ENCODE measurements at places on chromosomes 11 and 22.

DNA sequence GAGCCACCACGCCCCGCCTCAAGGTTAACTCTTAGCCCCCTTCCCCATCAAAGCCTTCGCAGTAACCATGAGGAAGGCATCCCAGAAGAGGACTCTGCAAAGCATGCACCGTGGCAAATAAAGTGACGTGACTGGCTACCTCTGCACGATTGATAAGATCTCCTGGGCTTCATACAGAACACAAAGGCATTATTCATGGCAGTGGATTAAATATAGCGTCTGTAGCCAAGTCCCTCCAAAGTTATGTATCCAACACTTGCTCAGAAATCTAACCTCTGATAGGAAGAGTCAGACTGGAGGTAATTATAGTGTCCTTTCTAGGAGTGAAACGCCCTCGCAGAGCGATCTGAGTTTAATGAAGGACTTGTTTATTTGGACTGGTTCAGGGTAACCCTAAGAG, 22.4 kb downstream of the CPT1A start:
- DNase-seq, result no peak

GRCh38 chr11:64722141-64723065, 594 bp downstream of the NRXN2 start:
- DNase-seq, result no peak

- no peak for DNase-seq
Observed at GRCh38 chr11:70503468-70504221, 105.3 kb downstream of the CTTN start.

DNA sequence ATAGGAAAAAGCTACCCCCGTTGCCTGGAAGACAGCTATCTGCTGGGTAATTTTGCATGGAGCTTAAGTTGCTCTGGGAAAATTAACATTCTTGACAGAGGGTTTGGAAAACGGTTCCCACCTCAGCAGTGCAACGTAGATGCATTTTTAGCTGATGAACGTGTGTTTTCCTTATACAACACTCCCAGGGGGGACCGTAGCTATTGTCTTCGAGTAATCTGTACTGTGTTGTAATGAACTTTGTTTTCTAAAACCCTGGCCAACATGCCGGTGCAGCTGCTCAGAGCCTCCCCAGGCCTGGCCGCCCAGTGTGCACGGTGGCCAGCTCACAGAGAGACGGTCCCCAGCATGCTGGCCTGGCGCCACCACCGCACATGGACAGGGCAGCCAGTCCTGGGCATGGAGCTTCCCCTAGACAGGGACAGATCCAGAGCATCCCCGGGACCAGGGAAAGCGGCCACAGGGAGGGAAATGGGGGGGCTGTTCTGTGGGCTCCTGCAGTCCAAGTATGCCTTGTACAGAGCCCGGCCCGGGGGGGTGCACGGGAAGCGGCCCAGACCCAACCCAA, 2.2 kb downstream of the TNNT3 start:
- peak; percentile 53 for DNase-seq

GRCh38 chr11:14232652-14233051, 126.3 kb downstream of the RRAS2 start:
- DNase-seq, result no peak

- DNase-seq, result no peak
Observed at GRCh38 chr22:22023581-22024137, 41.1 kb upstream of the TOP3B start.

DNA sequence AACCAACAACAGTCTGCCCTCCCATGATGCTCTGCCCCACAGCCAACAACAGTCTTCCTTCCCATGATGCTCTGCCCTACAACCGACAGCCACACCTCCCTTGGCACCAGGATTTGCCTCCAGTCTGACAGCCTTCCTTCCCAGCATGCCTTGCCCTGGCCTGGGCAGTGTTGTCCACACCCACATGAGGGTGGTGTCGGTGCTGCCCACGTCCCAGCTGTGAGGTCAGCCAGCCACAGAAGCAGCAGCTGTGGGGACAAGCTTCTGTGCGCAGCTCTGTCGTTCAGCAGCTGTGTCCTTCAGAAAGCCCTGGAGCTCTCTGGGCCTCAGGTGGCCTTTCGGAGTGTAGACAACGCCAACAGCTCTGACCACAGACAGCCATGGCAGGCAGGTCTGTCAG, 1378.9 kb downstream of the BRD1 start:
- no peak for DNase-seq

DNA sequence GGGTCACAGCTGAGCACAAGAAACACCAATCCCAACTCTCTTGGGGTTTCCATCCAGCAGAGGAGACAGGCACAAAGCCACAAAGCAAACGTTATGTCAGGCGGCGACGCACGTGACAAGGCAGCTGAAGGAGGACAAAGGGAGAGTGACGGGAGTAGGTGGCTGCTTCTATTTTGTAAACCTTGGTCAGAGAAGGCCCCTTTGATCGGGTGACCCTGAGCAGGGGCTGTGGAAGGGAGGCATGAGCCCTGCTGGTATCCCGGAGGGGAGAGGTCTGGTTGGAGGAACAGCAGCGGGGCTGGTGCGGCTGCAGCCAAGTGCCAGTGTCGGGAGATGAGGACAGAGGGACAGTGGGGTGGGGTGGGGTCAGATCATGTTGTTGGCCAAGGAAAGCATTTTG, 17.3 kb upstream of the RFPL3 start:
- no peak for DNase-seq

- DNase-seq, result no peak
Observed at GRCh38 chr22:25111579-25112517, 87.8 kb upstream of the CRYBB3 start.

GRCh38 chr11:123601136-123601535, 53.3 kb downstream of the SCN3B start:
- DNase-seq, result peak; percentile 90

DNA sequence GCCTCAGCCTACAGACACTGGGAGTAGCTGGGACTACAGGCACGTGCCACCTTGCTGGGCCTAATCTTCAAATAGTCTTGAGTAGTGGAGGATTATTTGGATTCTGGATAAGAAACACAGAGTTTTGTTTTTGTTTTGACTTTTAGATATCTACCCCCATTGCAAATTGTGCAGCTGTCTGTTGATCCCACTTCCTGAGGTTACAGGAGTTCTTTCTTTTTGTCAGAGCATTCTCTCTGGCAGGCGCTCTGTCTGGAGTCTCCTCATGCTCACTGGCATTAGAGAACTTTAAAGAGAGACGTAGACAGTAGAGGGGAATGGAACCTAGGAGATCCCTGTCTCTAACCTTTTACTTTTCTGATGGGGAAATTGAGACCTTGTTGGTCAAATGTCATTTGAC, 7.8 kb upstream of the ADAMTS8 start:
- DNase-seq, result no peak

GRCh38 chr11:88119561-88119960, 55.7 kb downstream of the RAB38 start:
- no peak for DNase-seq

GRCh38 chr11:44139565-44140330, 44.3 kb downstream of the EXT2 start:
- DNase-seq, result no peak

DNA sequence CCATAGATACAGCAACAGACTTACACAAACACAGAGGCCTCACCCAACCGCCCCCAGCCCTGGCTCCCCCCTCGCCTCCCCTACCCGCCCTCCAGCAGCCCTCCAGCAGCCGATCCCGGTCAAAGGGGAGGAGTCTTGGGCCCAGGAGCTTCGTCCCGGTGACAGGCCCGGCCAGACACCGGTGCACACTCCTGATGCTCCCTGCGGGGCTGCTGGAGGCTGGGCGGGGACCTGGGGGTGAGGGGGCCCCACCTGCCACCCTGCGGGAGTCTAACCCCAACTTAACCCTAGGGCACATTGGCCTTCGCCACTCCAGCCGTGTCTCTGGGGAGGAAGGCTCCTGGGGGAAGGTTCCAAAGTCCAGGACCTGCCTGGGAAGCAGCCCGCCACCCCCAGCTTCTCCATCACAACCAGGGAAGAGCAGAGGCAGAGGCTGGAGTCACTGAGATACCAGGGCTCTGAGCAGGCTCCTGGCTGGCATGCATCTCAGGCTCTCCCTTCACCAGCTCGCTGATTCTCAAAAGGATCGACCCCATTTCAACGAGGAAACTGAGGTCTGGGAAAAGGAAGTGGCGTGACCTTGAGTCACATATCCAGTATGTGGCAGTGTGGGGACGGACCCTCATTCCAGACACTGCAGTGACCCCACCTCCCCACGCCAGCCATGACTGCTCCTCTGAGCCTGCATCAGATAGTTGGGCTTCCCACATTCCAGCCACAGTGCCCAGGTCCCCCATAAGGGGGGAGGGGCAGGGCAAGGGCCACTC, 14.4 kb downstream of the BCL9L start:
- DNase-seq, result peak; percentile 50

- DNase-seq, result peak; percentile 38
Observed at GRCh38 chr11:16945671-16946469, 68.3 kb downstream of the PLEKHA7 start.

DNA sequence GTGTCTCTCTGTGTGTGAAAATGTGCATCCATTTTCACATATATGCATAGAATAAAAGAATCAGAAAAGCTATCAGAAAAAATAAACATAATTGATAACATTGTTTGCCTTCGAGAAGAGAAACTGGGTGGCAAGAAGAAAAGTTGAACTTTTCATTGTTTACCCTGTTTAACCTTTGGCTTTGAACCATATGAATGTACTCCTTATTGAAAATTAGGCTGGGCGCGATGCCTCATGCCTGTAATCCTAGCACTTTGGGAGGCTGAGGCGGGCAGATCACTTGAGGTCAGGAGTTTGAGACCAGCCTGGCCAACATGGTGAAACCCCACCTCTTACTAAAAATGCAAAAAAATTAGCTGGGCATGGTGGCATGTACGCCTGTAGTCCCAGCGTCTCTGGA, 11.9 kb upstream of the OR9Q1 start:
- DNase-seq, result no peak

DNA sequence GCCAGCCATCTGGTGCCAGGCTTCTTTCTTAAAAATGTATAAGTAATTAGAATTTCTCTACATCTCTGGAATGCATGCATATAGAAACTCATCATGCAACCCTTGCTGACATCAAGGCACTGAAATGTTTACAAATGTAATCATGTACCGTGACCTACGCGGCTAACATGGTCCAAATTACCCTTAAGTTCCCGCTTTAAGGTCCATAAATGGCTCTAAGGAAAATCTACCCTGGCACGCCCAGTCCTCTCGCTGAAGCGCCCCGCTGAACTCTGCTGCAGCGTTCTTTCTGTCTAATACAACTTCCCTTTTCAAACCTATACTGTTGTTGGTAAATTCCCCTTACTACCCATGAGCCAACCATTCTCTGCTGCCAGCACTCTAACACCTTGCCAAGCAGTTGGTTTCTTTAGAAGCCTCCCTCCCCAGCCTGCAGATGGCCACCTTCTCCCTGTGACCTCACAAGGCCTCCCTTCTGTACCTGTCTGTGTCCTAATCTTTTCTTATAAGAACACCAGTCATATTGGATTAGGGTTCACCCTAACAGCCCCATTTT, 13.5 kb upstream of the HMOX1 start:
- no peak for DNase-seq

DNA sequence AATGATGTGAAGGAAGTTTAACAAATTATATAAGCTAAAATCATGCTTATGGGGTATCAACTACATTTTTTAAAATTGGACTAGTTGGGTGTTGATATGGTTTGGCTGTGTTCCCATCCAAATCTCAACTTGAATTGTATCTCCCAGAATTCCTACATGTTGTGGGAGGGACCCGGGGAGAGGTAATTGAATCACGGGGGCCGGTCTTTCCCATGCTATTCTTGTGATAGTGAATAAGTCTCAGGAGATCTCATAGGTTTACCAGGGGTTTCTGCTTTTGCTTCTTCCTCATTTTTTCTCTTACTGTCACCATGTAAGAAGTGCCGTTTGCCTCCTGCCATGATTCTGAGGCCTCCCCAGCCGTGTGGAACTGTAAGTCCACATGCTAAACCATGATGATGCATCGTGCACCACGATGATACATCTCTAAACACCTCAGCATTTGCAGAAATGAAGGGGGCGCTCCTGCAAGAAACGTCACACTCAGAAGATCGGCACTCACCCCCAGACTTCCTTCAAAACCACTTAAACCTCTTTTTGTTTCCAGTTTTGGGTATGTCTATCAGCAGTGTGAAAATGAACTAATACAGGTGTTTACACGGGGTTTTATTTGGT, 340.0 kb downstream of the SHANK2 start:
- no peak for DNase-seq

GRCh38 chr11:65575568-65576231, at the start of gene EHBP1L1:
TSS of gene EHBP1L1 (plus strand) at chr11:65576053. CDS start at chr11:65576303, 250 bp downstream.
- DNase-seq, result no peak

DNA sequence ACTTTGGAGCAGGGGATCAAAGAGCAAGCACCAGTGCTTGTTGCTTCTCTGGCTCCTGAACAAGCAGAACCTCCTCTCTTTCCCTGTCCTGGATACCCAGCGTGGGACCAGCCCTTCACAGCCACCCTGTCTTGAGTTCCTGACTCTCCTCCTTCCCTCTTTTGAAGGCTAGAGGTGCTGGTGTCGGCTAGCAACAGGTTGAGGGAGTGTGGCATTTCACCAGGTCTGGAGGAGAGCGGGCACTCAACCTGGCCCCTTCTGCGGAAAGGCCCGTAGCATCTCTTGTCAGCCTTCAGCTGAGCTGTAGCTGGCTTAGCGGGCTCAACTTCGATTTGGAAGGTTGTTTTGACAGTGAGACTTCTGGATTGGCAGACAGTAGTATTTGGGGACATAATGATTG, 26.6 kb downstream of the RCOR2 start:
- DNase-seq, result no peak

- DNase-seq, result no peak
Observed at GRCh38 chr11:69155302-69156234, at the start of gene SMIM38. TSS of gene SMIM38 (plus strand) at chr11:69155935. CDS start at chr11:69157847, 1,912 bp downstream.

GRCh38 chr11:117214404-117215110, 15.4 kb downstream of the TAGLN start:
- DNase-seq, result no peak

DNA sequence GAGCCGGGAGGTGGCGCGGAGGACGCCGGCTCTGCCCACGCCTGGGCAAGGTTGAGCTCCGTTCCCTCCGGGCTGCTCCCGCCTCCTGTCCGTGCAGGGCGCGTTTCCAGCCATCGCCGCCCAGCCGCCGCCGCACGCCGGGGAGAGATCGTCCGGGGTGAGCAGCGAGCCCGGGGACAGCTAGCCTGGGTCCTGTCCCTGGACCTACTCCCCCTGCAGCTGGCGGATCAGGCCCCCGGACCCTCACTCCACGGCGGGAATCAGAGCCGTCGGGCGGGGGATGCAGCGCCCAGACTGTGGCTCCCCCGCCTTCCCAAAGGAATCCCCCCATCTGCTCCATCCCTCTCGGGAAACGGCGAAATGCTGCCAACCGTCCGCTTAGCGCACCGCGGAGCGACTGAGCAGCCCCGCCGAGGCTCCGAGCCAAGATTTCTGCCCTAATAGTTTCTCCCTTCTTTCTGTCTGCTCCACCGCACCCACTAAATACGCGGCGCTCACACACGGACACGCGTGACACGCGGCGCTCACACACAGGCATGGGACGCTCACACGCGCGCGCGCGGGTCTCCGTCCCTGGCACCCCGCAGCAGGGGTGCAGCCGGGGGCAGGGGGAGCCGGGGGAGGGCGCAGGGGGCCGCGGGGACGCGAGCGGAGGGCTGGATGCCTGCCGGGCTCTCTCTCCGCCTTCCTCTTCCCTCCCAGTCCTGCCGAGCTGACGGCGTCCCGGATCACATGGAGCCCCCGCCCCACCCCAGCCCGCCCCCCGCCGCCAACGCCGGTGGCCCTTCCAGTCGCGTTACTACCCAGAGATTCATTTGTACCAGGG, at the start of gene KCNJ5:
KCNJ5 (plus strand) TSS at position 814 of the 826 bp plus-strand sequence. CDS start 19,918 bp downstream, outside the sequence.
- peak; percentile 10 for DNase-seq

All from AG10803 (cell line).